ENCODE measurements at places on chromosomes 4 and X.

GRCh38 chr4:6050551-6050950 is 32.3 kb upstream of the C4orf50 start:
- H3K4me3 ChIP-seq, result no peak overlapping the region
- H3K4me1 ChIP-seq, result peaks cover 4% of the 10 kb centered on the region
- no peaks in the 10 kb centered on the region for H3K27me3 ChIP-seq
- no peak overlapping the region for H3K27ac ChIP-seq
- no peak for DNase-seq

DNA sequence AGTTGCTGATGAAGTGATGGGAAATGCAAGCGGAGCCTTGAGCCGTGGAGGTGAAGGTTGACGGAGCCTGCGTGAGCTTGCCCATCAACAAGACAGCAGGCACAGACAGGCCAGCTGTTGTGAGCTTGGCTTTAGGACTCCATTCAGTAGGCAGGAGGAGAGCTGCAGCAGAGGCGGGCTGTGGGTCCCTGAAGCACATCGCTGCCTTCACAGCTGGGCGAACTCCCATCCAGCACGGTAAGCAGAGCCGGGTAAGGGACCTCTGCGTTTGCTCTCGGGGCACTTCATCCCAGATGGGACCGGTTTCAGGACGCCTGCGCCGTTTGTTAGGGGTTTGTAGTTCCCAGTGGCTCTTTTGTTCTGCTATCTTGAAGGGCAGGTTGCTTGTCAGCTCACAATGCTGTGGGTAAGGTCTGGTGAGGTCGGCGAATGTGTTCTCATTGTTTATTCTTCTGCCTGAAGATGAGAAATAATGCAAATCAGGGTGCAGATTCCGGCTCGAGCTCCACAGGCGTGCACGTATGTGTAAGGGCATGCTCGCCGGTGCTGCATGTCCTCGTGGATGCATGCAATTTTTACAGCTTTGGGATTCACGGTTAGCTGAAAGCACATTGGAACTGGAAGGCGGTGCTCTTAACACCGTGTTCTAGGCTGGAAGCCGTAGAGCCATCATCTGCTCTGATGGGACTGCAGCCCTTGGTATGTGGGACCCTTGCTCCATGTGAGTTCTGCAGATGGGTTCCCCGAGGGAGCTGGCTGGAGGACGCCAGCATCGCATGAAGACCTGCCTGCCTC is 54.6 kb upstream of the CLDN34 start:
- H3K27me3 ChIP-seq, result peaks cover 10% of the 10 kb centered on the region
- no peaks in the 10 kb centered on the region for H3K36me3 ChIP-seq
- H3K4me3 ChIP-seq, result no peak overlapping the region

GRCh38 chrX:55659931-55660330 is 36.7 kb downstream of the FOXR2 start:
- no peaks in the 10 kb centered on the region for H3K27me3 ChIP-seq
- peaks cover 4% of the 10 kb centered on the region for H3K4me1 ChIP-seq
- H3K36me3 ChIP-seq, result no peaks in the 10 kb centered on the region
- no peak overlapping the region for H3K4me3 ChIP-seq

DNA sequence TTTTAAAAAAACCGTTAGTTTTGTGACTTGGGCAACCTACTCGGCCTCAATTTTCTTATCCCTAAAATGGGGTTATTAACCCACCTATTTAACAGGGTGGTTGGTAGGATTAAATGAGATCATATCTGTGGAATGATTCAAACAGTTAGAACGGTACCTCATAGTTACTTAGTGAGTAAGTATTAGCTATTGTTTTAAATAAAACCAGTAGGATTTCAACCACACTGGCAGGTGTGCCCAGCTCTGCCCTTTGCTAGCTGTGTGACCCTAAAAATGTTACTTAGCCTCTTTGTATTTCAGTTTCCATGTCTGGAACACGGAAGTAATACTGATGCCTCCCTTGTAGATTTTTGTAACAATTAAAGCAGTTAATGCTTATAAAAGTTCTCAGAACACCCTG is 225.8 kb upstream of the SPRY1 start:
- H3K4me3 ChIP-seq, result no peak overlapping the region
- H3K36me3 ChIP-seq, result no peaks in the 10 kb centered on the region
- DNase-seq, result no peak
- no peak overlapping the region for H3K27ac ChIP-seq

GRCh38 chr4:109078724-109079123 is 223.7 kb downstream of the COL25A1 start:
- no peaks in the 10 kb centered on the region for H3K36me3 ChIP-seq
- no peak overlapping the region for H3K4me3 ChIP-seq
- no peaks in the 10 kb centered on the region for H3K4me1 ChIP-seq
- peaks cover 13% of the 10 kb centered on the region for H3K27me3 ChIP-seq
- no peak for DNase-seq

DNA sequence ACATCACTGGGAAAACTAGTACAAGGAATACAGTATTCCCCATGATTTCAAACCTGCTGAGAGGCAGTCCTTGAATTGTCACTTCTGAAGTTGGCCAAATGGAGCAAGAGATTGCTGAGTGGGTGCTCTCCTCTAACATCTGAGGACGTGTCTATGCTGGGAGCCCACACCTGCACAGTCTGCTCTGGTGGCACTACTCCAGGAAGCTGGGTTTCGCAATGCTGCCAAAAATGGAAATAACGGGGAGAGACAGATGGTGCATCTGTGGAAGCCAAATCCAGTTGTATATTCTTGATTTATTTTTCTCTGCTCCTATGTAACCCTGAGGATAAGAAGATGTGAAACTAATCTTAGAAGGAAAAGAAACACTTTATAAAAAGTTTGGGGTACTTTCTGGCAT is 240.1 kb upstream of the CTSO start:
- no peak overlapping the region for H3K27ac ChIP-seq
- H3K4me1 ChIP-seq, result no peaks in the 10 kb centered on the region
- H3K27me3 ChIP-seq, result no peaks in the 10 kb centered on the region
- no peaks in the 10 kb centered on the region for H3K36me3 ChIP-seq
- H3K4me3 ChIP-seq, result no peak overlapping the region

DNA sequence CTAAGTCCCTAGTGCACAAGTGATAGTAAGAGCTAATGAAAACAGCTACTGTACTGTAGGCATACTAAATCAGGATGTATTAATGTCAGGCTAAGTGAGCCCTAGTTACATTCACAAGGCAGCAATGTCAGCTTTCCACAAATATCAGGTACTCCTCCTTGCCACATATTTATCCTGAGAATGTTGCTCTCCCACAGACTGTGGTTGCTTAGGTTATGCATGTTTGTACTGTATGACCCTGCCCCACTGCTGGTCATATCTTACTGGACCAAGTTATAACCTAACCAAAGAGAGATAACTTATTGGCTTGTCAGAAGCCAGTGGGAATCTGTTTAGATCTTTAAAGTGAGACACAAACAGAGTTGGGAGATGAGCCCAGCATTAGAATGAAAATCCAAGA is 241.0 kb downstream of the SLC39A8 start:
- no peaks in the 10 kb centered on the region for H3K36me3 ChIP-seq
- H3K27me3 ChIP-seq, result no peaks in the 10 kb centered on the region
- no peak overlapping the region for H3K27ac ChIP-seq
- H3K4me1 ChIP-seq, result no peaks in the 10 kb centered on the region
- H3K4me3 ChIP-seq, result no peak overlapping the region
